CD4-positive, alpha-beta memory T cell (primary cell): ENCODE measurements at places on chromosomes 2 and 18. TPM values are rescaled to one million over a fixed set of nuclear protein-coding genes. Genes with fewer than 3 reads are reported as not detected.

DNA sequence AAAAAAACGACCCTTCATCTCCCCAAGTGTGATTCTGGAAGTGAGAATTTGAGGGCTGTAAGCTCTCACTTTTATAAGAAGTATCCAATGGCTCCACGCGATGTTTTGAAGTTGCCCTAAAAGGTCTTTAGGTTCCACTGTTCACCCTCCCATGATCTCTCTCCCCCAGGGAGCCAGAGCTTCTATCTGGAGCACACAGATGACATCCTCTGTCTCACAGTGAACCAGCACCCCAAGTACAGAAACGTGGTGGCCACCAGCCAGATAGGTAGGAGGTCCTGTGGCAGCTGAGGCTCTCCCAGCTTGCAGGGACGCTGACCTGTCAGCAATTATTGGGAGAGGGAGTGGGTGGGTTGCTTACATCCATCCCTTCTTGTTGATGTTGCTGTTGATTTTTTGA, 97.8 kb downstream of the RTN4 start:
- DNase-seq: no peak

The ABHD1 gene
- 0.49 TPM for polyA plus RNA-seq

The OTOS gene
- polyA plus RNA-seq: not detected

The KRTCAP3 gene
- 9.4 TPM for polyA plus RNA-seq
